K562 (cell line): ENCODE measurements at places on chromosomes 2 and 18.

GRCh38 chr2:174544156-174544555 lies 53.4 kb downstream of the WIPF1 start:
- no peak for DNase-seq

DNA sequence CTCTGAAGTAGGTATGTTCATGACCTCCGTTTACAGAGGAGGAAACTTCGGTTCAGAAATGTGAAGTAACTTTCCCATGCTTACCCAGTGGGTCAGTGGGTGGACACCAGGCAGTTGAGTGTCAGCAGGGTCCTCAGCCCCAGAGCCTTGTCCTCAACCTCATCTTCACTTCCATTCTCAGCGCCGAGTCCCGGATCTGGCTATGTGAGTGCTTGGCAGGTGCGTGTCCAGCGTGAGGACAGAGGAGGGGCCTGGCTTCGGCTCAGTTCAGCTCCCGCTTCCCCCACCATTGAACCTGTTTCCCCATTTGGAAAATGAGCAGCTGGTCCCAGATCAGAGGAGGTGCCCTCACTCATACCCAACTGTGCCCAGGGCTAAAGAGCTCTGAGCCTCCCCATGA lies 267.6 kb downstream of the ATAD2B start:
- DNase-seq: no peak

GRCh38 chr2:38178556-38179419 lies 102.8 kb upstream of the CYP1B1 start:
- DNase-seq: no peak

- no peak for DNase-seq
Observed at GRCh38 chr2:37375741-37376288, 31.4 kb downstream of the QPCT start.

- no peak for DNase-seq
Observed at GRCh38 chr2:84861539-84861938, 19.3 kb downstream of the TRABD2A start.

DNA sequence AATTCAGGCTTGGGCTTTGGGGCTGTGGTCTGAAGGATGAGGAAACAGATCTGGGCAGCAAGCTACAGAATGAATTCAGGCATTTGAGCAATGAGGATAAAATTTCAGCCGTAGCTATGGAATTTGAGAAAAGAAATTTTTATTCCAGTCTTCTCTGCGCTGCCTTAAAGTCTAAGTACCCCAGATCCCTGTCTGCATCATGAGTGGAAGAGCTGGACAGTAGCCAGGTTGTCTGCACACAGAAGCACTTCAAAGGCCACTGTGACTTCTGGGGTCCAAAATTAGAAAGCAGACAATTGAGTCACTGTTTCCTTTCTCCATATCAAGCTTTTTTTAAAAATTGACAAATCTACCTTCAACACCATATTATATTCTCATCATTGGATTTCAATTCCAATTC lies 787.6 kb upstream of the GCFC2 start:
- DNase-seq: no peak

DNA sequence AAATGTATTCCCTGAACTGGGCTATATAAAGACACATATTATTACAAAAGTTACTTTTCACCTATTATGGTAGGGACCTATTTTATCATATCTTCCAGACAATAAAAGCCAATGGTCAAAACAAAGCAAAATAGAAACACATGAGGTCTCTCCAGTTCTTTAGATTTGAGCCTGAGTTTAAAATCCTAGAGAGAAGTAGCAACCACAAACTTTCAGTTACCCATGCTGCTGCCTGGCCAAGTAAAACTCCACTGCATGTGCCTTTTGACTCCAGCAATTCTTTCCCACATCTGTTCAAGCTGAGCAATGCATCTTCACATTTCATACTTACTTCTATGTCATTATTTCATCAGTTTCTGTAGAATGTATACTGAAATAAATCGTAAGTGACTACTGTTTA lies 405.3 kb downstream of the STK39 start:
- no peak for DNase-seq
